ENCODE measurements at places on chromosomes 11 and 22.

DNA sequence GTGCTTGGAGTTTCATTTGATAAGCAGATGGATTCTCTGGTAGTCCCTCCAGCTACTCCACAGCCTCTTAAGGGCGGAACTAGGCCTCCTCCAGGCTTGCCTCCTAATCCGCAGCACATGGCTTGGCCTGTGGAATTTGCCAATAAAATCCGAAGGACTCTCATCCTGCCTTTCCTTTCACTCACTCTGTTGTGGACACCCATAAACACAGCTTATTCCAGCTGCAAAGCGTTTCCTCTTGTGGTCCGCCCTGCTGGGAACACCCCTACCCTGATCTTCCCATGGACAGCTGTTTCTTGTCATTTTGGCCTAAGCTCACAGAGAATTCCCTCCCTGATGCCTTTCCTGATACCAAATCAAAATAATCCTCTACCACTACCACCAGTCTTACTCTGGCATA lies 546.2 kb downstream of the NTM start:
- no peak for DNase-seq

DNA sequence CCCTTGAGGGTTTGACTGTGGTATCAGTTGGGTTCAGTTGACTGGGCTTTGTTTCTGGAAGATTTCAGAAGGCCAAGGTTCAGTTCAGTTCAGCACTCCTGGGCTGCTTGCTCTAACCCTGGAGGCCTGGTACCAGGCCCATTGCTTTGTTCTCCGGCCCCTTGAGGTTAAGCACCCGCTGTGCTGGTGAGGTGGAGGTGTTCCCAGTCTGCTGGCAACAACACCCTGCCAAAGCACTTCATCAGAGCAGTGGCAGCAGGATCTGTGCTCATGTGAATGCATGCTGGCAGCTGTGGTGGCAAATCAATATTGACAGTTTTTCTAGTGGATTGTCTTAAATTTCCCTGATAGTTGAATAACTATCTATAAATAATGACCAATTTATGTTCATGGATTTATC lies 3.8 kb upstream of the SCGB1D1 start:
- DNase-seq: no peak

- no peak for DNase-seq
These were observed 76.0 kb downstream of the BCR start for GRCh38 chr22:23256171-23256932.

DNA sequence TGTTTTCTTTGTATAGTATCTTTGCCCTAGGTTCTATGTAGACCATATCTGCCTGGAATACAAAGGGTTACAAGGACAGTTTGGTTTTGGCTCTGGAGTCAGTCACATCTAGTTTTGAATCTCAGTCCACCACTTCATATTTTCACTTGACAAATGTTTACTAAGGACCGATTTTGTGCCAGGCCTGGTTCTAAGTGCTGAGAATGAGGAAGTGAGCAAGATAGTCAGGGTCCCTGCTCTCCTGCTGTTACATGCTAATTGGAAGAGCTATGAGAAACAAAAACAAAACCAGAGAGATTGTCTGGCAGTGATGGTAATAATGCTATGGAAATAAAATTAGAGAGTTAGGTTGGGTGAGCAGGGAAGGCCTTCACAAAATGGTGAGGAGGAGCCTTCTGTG lies 66.1 kb upstream of the ARHGAP20 start:
- DNase-seq: no peak

DNA sequence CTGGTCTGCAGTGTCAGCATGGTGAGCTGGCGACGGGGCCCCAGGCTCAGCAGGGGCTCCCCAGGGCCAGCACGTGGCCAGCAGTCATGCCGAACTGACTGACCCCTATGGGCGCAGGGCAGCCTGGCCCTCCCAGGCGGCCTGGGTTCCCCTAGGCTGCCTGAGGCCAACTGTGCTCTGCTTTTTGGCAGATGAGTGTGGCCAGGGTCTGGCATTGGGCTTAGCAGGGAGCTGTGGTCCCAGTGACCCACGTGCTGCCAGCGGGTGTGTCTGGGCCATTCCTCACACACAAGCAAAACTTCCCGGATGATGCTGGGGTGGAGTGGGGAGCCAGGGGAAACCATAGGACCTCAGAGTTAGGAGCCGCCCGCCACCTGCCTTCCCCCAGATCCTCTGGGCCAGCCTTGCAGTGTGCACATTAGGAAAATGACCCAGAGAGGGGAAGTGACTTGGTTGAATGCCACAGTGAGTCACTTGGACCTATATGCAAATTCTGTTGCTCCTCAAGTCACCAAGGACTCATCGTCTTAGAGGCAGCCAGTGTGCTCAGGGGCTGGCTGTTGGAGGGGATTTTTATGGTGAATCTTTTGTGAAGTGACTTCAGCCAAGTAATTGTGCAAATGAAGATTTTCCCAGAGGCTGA lies 6.5 kb downstream of the ADORA2A start:
- no peak for DNase-seq

DNA sequence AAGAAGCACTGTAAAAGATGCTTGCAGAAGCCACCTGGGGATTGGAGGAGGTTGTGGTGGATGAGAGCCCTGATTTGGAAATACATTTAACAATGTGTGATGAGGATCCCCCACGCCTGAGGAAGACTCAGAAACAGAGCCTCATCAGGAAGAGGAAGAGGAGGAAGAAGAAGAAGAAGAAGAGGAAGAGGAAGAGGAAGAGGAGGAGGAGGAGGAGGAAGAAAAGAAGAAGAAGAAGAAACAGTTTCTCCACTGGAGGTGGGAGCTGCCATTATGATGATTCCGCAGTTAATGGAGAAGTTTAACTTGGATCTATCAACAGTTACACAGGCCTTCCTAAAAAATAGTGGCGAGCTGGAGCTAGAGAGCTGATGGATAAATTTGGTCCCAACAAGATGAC lies 50.1 kb downstream of the CECR2 start:
- DNase-seq: no peak

- DNase-seq: no peak
These were observed 429 bp downstream of the SLC39A13 start for GRCh38 chr11:47408598-47409439.

- DNase-seq: no peak
These were observed 60.3 kb upstream of the POU2AF2 start for GRCh38 chr11:111185266-111185665.

DNA sequence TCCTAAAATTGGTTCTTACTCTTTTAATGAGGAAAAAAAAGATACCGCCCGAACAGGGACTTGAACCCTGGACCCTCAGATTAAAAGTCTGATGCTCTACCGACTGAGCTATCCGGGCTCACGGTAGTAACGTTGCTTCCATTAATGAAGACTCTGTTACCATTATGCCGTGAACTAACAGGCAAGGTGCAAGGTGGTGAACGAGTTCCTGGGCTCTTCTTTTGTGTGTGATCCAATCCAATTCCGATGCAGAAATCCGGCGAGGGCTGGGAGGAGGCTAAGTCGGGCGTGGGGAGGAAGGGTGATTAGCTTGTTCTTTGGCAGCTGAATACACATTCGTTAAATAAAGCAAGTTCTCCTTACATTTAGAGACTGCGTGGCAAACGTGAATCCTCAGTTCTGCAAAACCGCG lies 49.0 kb downstream of the OR4D9 start:
- peak; percentile 61 for DNase-seq

DNA sequence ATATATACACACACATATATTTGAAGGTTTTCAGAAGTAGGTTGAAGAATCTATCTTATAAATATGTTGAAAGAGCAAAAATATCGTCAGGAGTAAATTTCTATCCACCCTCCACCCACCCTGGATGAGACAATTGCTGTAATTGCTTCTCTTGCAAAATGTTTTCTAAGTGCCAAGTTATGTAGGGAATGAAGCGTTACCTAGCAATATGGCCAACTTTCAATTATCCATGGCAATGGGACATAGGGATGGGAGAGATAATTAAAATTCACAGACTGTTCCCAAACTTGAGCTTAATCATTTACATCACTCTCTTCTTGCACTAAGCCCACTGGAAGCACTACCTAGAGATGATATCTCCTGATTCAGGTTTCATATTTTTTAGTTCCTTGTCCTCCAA lies 806.2 kb upstream of the RAG2 start:
- no peak for DNase-seq

DNA sequence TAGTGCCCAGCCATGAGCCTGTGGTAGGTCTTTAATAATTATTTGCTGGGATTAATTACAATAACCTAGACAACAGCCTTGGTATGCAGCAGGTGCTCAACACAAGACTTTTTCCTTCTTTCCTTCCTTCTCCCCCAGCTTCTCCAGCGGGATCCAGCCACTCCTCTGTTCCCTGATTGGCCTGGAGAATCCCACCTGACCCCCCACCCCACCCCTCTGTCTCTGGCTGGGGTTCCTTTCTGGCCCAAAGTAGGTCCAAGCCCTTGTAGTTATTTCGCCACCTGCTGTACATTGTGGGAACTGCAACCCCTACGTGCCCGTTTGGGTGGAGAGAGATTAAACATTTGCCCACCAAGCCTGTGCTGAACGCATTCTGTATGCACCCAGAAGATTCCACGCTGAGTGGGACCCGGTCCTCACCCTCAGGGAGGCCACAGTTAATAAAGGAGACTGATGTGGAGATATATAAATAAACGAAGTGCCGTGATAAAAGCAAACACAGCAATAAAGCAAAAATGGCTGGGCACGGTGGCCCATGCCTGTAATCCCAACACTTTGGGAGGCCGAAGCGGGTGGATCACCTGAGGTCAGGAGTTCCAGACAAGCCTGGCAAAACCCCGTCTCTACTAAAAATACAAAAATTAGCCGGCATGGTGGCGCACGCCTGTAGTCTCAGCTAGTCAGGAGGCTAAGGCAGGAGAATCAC lies 32.1 kb upstream of the DGKZ start:
- peak; percentile 12 for DNase-seq

DNA sequence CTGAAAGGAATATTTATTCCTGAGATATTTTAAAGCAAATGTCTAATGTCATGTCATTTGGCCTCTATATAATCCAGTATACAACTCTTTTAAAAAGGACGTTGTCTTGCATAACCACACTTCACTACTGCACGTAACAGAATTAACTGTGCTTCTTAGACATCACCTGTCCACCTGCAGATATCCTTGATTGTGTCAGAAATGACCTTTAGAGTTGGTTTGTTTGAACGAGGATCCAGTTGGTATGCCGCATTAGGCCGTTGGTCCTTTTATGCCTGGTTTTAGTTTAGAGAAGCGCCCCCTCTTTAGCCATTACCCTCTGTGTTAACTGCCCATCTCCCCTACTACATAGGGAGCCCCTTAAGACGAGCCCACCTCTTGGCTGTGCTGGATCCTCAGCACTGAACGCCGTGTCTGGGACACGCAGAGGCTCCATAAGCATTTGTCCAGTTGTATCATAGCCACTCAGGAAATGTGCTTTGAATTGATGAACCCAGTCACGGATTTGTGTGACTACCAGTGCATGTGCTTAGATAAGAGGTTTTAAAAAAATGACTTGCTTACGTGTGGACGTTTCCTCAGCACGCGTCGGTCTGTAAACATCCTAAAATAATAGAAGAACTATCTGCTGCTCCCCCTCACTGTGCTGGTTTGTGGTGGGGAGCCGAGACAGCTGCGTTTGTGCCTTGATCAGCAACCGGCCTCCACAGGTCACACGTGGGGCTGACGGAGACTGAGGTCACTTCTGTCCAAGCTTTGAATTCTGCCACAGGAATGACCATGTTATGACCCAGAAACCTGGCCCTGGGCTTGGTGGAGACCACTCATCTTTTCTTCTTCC lies 4.0 kb downstream of the MICAL2 start:
- DNase-seq: no peak

- no peak for DNase-seq
These were observed 18.7 kb downstream of the IGF2 start for GRCh38 chr11:2120359-2121100.

DNA sequence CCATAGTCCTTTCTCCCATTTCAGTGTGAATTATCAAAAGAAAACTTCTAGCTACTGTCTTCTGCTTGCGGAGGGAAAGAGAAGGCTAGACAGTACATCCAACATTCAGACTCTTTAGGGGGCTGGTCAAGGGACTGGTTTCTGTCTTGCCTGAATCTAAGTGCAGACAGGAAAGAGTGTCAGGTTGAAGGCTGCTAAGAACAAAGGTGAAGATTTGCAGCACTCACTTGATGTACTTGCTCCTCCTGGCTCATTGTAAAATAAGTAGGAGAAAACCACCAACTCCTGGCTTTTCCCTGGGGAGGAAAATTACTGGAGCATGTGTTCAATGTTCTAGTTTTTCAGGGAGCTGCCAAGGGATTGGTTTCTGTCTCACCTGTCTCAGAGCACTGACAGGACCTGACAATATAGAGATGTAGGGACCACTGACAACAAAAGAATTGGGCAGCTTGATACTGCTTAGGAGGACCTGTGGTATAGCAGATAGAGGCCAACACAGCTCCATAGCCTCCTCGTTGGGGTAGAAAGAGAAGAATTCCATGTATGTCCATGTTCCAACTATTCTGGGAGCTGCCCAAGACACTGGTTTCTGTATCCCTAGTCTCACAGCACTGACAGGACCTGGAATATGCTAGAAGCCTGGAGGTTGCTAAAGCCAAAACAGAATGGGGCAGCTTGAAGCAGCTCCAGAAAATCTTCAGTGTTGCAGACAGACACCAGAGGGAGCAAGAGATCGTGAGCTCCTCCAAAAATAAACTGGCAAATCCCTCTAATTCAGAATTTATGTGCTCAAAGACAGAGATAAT lies 39.7 kb upstream of the MMP12 start:
- DNase-seq: no peak

- DNase-seq: no peak
These were observed 792.2 kb downstream of the METTL15 start for GRCh38 chr11:28900427-28900826.

- no peak for DNase-seq
These were observed 139.9 kb upstream of the PLET1 start for GRCh38 chr11:112400476-112401014.

GRCh38 chr11:15893080-15893492 lies 463.3 kb downstream of the SOX6 start:
- DNase-seq: no peak

DNA sequence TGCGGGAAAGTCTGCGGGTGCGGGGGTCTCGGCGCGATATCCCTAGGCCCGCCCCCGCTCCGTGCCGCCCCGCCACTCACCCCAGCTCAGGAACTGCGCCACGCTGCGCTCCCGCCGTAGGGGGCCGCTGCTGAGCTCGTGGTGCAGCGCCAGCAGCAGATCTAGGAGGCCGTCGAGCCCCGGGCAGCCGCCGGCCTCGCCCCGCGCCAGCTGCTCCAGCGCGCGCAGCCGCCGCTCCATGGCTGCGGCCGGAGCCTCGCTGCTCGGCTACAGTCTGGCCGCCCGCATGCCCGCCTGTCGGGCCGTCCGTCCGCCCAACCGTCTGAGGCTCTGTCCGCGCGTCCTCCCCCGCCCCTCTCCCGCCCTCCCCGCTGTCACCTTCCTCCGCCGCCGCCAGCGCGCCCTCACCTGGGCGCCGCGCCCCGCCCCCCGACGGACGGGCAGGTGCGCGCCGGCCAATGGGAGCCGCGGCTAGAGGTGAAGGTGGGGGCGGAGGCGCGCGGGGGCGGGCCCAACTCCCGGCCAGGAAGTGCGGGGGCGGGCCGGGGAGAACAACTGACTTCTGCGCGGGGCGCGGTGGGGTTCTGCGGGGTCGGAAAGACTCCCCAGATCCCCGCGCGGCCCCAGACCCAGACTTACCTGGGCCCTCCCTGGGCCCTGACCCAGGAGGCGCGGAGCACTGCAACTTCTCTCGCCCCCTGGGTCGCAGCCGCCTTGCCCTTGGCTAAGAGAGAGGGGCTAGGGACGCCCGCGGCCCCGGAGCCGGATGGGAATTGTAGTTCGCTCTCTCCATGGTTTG lies at the start of gene CDC42BPG:
TSS of gene CDC42BPG (minus strand) at position 324 of the 799 bp plus-strand sequence. CDS start at position 240, 84 bp downstream.
- no peak for DNase-seq

Data from nucleus accumbens (tissue), 56 donors.